Tibial nerve (tissue), 4 donors: ENCODE measurements at places on chromosomes 4 and X.
A peak's percentile ranks its signal among the peaks of the same experiment; 100 is the strongest.

DNA sequence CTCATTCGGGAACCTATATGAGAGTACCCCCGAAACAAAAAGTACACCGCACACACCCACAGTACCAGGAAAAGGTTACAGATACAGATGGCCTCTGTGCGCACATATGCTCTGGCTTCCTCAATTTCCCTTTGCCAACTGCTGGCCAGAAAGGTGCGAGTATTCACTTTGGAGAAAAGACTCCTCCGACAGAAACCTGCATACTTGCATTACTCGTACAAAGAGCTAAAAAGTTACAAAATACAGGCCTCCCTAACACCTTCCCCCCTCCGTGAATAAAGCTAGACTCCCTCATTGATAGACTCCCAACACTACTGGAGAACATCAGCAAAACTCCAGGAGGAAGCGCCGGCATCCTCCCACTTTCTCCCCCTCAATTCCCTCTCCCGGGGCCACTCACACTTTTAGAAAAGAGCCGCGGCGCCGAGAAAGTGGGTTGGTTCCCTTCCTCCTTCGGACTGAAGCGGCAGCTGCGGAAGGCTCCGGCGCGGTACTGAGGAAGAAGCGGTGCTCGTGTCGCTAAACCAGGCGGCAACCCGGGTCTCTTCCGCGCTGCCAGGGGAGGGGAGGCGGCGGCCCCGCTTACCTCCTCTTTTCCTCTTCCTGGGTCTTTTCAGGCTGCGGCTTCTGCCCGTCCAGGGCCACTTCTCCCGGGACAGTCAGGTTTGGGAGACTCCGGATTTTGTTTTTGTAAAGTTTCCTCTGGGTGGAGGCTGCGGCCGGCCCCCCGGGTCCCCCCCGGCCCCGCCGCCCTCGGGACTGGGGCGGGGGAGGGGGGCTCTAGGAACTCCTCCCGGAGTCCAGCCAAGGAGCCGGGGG, 1.1 kb downstream of the FBXW7 start:
- peak overlapping the region; percentile 93 for H3K4me3 ChIP-seq
- H3K27me3 ChIP-seq, result no peaks in the 10 kb centered on the region
- H3K27ac ChIP-seq, result peak overlapping the region; percentile 98
- no peak for DNase-seq
- H3K36me3 ChIP-seq, result no peaks in the 10 kb centered on the region

GRCh38 chr4:74534121-74534520, 89.2 kb downstream of the AREG start:
- H3K27ac ChIP-seq, result no peak overlapping the region
- no peak overlapping the region for H3K4me3 ChIP-seq
- no peak for DNase-seq
- H3K27me3 ChIP-seq, result no peaks in the 10 kb centered on the region

- H3K4me1 ChIP-seq, result no peaks in the 10 kb centered on the region
- no peak overlapping the region for H3K27ac ChIP-seq
- no peak overlapping the region for H3K4me3 ChIP-seq
- DNase-seq, result no peak
- H3K36me3 ChIP-seq, result no peaks in the 10 kb centered on the region
- no peaks in the 10 kb centered on the region for H3K27me3 ChIP-seq
These were observed 12.3 kb upstream of the INPP4B start for GRCh38 chr4:142858446-142858845.

DNA sequence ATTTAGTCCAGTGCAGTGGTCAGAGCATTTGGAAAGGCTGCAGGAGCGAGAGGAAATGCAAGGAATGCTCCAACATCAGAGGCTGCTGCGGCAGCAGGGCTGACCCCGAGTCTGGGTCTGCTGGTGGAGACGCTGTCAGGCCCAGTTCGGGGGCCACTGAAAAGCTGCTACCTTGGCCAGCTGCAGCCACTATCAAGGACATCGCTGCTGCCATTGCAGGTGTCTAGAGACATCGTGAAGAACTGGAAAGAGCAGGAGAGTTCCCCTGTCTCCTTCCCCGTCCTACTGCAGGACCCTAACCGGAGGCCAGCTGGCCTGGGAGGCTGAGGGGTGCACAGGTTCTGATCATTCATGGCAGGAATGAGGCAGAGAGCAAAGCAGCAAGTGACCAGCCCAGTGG, 29.5 kb upstream of the GPR78 start:
- no peak for DNase-seq
- H3K27me3 ChIP-seq, result no peaks in the 10 kb centered on the region
- no peaks in the 10 kb centered on the region for H3K36me3 ChIP-seq
- H3K4me3 ChIP-seq, result no peak overlapping the region

DNA sequence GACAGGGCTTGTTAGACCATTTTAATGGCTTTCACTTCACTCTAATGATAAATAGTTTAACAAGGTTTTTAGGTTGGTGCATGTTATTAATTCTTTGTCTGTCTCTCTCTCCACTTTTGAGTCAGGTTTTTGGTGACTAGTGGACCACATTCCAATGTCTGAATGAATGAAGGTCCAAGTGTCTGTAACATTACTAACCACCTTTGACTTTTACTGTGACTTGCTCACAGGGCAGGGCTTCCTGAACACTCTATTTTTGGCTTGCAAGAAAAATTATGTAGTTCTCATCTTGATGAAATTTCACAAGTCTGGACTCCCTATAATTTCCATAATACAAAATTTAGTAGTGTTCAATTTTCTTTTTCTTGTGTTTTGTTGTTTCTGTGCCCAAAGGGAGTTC, 78.9 kb upstream of the BMPR1B start:
- no peak for DNase-seq
- no peaks in the 10 kb centered on the region for H3K4me1 ChIP-seq
- no peaks in the 10 kb centered on the region for H3K27me3 ChIP-seq
- H3K4me3 ChIP-seq, result no peak overlapping the region
- no peaks in the 10 kb centered on the region for H3K36me3 ChIP-seq

DNA sequence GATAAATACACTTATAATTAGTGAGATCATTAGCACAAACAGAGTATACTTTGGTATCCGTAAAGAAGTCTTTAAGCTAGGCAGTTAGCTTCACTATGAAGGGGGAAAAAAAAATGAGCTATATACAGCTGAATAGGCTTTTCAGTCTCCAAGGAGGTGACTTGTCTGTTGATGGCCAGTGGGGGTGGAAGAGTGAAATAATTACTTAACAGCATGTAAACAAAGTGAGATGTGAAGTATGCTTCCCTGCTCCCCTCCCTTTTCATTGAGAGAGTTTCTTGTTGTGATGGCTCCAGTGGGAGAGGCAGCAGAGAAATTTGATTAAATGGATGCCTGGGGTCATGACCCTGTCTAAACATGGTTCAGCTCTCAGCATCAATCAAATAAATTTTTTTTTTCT, 180.9 kb downstream of the DACH2 start:
- no peaks in the 10 kb centered on the region for H3K4me1 ChIP-seq
- no peak for DNase-seq
- H3K27me3 ChIP-seq, result no peaks in the 10 kb centered on the region
- no peaks in the 10 kb centered on the region for H3K36me3 ChIP-seq
- H3K4me3 ChIP-seq, result no peak overlapping the region
- H3K27ac ChIP-seq, result no peak overlapping the region

- DNase-seq, result no peak
- H3K27ac ChIP-seq, result no peak overlapping the region
- H3K27me3 ChIP-seq, result no peaks in the 10 kb centered on the region
- H3K4me1 ChIP-seq, result no peaks in the 10 kb centered on the region
- H3K36me3 ChIP-seq, result no peaks in the 10 kb centered on the region
These were observed 117.4 kb upstream of the MAB21L2 start for GRCh38 chr4:150464523-150464922.

DNA sequence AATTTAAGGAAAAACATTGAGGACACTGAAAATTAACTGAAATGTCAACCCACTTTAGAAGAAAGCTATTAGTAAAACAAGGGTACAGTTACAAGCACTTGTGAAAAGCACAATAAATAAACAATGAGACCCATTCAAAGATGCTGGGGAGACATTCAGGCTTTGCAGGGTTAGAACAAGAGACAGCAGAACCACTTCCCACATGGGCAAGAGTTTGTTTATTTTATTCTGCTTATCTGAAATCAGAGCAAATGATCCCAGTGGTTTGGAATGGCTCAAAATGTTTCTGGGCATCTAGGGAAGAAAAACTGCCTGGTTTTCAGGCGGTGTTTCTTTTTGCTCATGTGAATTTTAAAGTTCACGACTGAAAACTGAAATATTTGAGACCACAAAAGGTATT, 42.4 kb downstream of the PPP3CA start:
- DNase-seq, result no peak
- H3K36me3 ChIP-seq, result no peaks in the 10 kb centered on the region
- no peak overlapping the region for H3K4me3 ChIP-seq
- no peaks in the 10 kb centered on the region for H3K27me3 ChIP-seq

GRCh38 chr4:145298885-145299284, 118.5 kb upstream of the OTUD4 start:
- no peaks in the 10 kb centered on the region for H3K36me3 ChIP-seq
- no peaks in the 10 kb centered on the region for H3K27me3 ChIP-seq
- H3K27ac ChIP-seq, result no peak overlapping the region
- DNase-seq, result no peak
- no peak overlapping the region for H3K4me3 ChIP-seq
- peaks cover 16% of the 10 kb centered on the region for H3K4me1 ChIP-seq

DNA sequence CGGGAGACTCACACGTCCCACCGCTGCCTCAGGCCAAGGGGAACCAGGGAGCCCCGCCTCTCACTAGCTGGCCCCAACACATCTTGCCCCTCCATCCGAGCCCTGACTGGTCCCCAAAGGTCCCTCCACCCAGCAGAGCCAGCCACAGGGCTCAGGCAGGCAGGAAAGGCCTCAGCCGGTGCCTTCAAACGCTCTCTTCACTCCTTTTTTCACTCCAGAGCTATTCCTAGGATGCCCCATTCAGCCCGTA, 1.5 kb upstream of the ARHGAP4 start:
- peaks cover 25% of the 10 kb centered on the region for H3K4me1 ChIP-seq
- H3K27me3 ChIP-seq, result no peaks in the 10 kb centered on the region
- H3K36me3 ChIP-seq, result no peaks in the 10 kb centered on the region
- no peak for DNase-seq
